Activated CD4-positive, alpha-beta T cell treated with anti-CD3 and anti-CD28 coated beads for 36 hours (primary cell): ENCODE measurements at places on chromosomes 12 and 14. TPM values are rescaled to one million over a fixed set of nuclear protein-coding genes. Genes with fewer than 3 reads are reported as not detected.

DNA sequence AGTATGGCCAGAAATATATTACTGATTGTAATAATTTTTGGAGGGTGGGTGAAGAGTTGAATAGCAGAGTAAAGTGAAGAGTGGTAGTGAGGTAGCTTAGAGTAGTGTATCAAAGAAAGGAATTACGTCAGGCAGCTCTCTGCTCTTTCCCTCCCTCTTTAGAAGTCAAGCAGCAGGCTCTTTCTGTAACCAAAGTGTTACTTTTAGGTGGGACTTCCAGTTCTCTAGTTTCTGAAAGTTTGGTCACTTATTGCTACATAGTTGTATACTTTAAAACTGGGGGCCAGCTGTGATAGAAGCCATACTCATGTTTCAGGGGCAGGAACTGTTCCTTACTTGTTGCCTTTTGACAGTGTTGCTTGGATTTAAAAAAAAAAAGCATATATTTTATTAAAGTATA, 30.6 kb downstream of the ATF7IP start:
- no peak for DNase-seq

DNA sequence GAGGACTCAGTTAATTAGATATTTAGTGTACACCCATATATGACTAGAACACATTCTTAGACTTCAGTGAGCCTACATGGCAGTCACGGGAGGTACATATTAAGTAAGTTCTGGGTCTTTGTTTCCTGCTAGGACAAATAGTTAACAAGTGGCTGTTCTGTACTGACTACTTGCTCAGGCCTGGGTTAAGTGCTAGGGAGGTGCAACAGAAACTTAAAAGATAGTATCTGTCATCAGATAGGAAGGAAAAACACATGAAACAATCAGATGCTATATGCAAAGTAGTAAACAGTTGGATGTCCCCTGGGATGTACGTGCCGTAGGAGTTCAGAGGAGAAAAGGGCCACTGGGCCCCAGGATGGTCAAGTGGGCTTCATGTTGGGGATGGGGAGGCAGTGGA, 59.5 kb downstream of the SLC4A8 start:
- no peak for DNase-seq

The LRRK2 gene
- not detected for total RNA-seq

The AEBP2 gene
- total RNA-seq = 44.2 TPM
